SK-MEL-5 (cell line): ENCODE measurements at places on chromosomes 13 and 19.

DNA sequence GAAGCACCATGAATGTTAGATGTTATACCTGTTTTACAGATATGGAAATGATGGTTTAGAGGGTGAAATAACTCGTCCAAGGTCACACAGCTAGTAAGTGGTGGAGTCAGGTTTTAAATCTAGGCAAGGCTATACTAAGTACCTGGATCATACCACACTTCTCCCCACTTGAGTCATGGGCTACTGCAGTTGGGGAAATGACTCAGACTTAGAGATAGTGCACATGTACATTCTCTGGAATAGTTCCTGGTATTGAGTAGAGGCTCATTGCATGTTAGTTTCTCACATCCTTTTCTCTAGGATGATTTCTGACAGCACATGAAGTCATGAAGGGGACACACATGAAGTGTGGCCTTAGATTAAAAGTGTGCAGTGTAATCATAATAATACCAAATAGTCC is 76.2 kb upstream of the TNFSF11 start:
- DNase-seq = no peak

DNA sequence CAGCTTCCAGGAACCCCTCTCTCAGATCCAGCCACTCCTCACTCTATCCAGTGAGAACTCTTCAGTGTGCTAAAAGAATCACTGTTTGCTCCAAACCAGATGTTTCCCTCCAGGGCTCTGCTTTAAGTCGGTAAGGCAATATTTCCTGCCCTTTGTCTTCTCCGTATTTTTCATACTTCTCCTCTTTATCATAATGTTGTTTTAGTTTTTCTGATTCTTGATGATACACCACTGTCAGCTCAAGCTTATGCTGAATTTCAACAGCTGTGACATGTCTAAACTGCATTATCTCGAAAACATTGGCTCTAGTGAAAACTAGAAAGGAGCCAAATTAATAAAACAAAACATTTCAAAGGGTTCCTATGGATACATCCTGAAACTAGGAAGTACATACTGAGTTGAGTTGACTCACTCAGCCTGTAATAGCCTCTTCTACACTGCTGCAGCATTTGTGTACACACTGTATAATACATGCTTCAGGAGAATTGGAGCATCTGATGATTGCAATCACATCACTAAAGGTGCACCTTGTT is 39.8 kb downstream of the GPR180 start:
- DNase-seq = peak; percentile 30

DNA sequence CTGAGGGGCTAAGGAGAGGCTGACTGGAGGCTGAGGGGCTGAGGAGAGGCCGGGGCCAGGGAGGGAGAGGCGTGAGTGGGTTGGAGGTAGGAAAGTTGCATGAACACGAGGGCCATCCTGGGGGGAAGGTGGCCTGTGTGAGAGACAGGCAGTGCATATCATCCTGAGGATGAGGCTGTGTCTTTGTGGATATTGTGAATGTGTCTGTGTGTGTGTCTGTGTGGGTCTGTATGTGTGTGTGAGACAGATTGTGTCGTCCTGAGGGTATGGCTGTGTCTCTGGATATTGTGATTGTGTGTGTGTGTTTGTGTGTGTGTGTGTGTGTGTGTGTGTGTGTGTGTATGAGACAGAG is 422 bp downstream of the ZNF71 start:
- no peak for DNase-seq

GRCh38 chr19:17610384-17610783 is 54.9 kb downstream of the COLGALT1 start:
- peak; percentile 44 for DNase-seq

GRCh38 chr13:80235166-80235966 is 105.6 kb downstream of the SPRY2 start:
- peak; percentile 58 for DNase-seq

DNA sequence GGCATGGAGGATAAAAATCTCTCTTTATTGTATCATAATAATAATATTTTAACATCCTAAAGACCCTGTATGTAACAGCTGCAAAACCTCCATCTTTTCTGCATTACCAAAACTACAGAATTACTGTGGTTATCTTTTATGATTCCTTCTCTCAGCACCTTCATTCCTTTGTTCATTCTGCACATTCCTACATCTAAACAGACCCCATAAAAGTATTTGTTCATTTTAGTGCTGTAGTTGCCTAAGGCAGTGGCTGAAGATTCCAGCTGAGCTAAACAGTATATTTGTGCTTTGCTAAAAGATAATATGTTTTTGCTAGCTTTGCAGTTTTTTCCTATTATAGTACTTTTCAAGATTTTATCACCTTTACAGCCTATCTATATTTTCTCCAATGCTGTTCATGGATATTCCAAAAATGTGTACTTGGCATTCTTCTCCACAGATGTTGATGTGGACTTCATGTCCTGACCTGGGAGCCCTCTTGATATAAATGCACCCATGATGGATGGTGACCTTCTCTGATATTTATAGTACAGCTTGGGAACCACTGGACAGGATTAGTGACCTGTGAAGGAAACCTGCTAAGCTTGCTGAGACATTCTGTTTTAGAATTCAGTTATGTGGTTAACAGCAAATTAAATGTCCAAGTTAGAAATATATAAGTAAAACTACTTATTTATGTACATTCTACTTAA is 2832.9 kb upstream of the PCDH20 start:
- no peak for DNase-seq

DNA sequence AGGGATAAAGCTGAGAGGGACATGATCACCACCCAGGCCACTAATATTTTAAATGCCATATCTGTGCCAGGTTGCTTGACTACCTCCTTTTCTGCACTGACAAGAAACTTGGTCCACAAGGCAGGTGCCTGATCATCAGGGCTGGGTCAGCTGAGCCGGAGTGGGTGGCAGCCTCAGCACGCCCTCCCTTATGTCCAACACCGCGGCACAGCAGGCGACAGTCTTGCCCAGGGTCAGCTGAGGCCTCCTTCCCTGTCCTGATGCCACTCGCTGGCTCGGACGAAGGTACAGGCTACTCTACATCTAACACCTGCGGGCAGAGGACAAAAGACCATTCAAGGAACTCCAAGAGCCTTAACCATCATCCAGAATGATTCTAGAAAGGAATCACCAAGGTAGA is 16.9 kb downstream of the ZC3H4 start:
- no peak for DNase-seq

GRCh38 chr13:38440666-38441065 is 91.0 kb downstream of the UFM1 start:
- DNase-seq = no peak

DNA sequence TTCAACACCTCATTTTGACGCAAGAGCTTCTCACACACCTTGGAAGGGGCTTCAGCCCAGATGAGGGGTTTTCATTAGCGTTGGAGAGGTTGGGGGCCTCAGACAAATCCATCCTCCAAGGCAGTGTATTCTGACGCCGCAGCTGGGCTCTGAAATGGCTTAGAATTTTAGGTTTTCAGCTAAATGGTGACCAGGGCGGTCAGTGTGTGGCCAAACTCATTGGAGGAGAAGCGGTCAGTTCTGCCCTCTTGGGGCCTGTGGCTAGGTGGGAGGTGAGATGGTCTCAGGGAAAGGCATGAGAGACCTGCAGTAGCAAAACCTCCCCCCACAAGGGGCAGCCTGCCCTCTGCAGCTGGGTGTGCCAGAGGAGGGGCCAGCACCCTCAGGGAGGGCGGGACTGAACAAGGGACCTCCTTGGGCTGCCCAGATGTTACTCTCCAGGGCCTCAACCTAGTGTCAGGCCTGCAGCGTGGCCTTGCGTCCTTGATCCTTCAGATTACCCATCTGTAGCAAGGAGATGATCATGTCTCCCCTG is 155.8 kb downstream of the URI1 start:
- DNase-seq = no peak

- no peak for DNase-seq
These were observed 580.6 kb upstream of the SPRY2 start for GRCh38 chr13:80921541-80921940.

- DNase-seq = no peak
These were observed 20.8 kb downstream of the ZC3H13 start for GRCh38 chr13:46031581-46032263.

GRCh38 chr13:21152251-21152899 is 24.0 kb downstream of the SKA3 start:
- no peak for DNase-seq

GRCh38 chr13:112053744-112054615 is 13.0 kb upstream of the SOX1 start:
- no peak for DNase-seq

DNA sequence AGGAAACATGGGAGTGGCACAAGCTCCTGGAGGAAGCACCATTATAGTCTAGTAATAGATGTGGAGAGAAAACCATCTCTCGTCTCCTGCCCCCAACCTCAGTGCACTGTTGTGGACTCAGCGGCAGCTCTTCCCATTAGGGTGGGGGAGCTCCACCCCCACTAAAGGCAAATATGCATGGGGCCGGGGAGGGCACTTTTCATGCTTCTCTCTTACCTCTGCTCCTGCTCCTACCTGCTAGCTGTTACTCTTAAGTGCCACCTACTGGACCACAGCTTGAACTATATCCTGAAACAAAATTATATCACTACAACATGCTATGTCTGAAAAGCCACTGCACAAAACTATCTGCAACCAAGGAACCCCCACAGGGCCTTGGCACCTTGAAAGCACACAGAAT is 112.6 kb upstream of the DACH1 start:
- peak; percentile 38 for DNase-seq

DNA sequence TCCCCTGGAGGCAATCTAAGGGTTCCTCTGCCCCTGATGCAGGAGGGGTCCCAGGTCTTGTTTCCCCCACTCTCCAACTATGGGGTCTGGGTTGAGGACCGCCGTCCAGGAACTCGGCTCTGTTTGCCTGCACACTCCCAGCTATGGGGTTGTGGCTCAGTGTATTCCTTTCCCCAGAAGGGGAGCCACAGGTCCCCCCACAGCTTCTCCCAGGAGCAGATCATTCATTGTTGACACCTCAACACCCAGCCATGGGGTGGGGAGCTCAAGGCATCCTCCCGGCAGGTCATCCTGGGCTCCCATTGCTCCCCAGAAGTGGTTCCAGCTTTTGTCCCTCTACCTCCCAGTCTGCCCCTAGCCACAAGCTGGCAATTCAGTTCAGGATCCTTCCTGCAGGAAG is 975 bp downstream of the ZNF358 start:
- no peak for DNase-seq

DNA sequence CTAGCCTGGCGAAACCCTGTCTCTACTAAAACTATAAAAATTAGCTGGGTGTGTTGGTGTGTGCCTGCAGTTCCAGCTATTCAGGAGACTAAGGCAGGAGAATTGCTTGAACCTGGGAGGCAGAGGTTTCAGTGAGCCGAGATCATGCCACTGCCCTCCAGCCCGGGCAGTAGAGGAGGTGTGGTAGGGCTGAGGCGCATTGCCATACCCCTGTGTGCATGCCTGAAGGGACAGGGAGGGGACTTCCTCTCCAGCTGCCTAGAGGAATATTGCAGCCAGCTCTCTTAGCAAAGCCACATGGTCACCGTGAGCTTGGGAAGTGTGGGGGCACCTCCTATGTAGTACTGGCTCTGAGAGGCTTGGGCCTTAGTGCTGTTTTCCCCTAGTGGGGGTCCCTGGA is 29.2 kb upstream of the PEPD start:
- DNase-seq = no peak

DNA sequence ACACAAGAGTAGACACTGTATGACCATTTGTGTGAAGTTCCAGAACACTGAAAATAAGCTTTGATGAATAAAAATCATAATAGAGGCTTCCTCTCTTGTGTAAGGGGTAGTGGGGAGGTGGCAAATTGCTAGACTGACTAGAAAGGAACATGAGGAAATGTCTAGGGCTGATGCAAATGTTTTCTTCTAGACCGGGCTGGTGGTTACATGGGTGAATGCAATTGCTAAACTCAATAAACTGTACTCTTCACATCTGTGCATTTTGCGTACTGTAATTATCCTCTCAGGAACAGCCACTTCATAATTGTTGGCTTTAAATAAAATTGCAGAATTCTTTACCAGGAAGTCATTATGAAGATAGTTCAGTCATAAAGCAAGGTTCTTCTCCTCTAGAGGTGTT is 5.2 kb upstream of the KBTBD7 start:
- no peak for DNase-seq

DNA sequence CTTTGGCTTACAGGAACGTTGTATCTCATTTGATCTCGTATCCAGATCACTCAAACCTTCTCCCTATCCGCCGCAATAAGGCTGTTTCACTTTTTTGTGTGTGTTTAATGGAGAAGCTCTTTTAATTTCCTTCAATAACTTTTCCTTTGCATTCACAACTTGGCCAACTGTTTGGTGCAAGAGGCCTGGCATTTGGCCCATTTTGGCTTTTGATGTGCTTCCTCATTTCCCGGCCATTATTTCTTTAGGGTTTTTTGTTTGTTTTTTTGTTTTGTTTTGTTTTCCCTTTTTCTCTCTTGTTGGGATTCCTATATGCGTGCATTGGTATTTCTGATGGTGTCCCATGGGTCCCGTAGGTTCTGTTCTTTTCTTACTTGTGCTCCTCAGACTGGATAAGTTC is 6.1 kb upstream of the UPF3A start:
- no peak for DNase-seq

DNA sequence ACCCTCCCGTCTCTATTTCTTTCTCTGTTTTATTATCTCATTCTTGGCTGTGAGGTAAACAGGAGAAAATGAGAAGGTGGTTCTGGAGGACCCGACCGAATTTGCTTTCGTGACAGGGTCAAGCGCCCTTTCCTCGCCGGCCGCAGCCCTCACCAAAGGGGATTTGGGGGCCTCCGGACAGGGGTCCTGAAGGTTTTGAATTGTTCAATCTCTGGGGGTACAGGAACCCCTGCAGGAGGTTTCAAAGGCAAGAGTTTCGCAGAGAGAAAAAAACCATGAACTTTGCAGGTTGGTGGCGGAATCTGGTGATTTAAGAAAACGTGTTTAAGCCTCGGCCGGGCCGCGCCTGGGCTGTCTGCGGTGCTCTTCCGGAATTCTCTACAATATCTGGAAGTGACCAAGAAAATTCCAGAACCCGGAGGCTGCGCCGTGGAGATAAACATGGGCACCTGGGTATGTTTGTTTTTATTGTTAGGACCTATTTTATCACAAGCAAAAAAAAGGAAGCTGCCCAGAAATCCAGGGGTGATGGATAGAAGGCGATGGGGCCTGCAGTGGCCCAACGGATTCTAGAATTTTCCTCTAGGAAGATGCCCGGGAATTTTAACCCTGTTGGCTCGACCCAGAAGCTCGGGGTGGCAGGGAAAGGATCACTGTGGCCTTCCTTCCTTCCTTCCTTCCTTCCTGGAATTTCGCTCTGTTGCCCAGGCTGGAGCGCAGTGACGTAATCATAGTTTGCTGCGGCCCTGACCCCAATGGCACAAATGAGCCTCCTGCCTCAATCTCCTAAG is 14.2 kb upstream of the PTBP1 start:
- no peak for DNase-seq
